Ascending aorta (tissue), 2 donors: ENCODE measurements at places on chromosomes 3 and 15. TPM values are rescaled to one million over a fixed set of nuclear protein-coding genes. Genes with fewer than 3 reads are reported as not detected.

The ROPN1 gene
- not detected for total RNA-seq

DNA sequence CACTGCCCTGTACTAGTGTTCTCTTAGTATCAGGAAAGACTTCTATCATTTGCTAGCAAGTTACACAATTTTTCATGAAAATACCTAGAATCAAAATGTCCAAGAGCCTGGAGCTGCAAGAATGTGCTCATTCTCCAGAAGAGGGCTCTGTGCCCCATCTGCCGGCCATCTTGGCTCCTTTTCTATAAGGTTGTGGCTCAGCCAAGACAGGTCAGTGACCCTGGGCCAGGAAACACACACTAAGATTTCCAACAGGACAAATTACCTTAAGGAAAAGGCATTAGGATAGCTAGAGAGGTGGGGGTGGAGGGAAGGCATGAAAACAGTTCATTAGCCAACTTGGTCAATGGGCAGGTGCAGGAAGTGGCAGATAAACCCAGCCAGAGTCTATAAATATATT lies 20.7 kb downstream of the TIMP4 start:
- no peak for DNase-seq

- DNase-seq, result no peak
Observed at GRCh38 chr3:121942116-121942786, 48.0 kb downstream of the SLC15A2 start.

GRCh38 chr3:147393261-147393942 lies 12.9 kb downstream of the ZIC4 start:
- DNase-seq, result no peak

DNA sequence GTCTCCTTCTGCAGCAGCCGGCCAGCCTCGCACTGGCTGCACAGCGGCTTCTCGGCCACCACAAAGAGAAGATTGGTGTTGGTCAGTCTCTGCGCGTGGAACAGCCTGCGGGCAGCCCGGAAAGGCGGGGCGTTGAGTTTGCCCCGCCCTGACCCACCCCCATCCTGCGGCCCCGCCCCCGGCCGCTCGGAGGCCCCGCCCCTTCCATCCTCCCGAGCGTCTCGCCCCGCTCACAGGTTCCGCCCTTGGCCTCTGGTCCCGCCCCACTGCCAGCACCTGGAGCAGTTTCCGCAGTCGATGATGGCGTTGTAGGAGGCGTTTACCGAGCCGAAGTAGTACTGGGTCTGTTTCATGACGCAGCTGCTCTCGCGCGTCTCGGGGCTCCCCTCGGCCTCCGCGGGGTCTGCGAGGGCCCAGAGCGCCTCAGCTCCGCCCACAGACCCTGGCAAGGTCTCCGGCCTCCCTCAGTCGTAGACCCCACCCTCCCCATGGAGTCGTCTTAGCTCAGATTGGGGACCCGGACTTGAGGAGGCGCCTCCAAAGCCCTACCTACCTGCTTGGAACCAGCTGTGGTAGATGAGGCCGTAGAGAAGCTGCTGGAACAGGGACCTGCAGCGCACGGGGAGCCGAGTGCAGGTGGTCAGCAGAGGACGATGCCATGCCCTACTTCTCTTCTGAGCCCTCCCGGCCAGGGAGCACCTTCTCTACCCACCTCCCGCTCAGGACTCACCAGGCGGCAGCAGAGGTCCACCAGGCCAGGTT lies 5.9 kb upstream of the TMEM115 start:
- DNase-seq, result peak; percentile 87

DNA sequence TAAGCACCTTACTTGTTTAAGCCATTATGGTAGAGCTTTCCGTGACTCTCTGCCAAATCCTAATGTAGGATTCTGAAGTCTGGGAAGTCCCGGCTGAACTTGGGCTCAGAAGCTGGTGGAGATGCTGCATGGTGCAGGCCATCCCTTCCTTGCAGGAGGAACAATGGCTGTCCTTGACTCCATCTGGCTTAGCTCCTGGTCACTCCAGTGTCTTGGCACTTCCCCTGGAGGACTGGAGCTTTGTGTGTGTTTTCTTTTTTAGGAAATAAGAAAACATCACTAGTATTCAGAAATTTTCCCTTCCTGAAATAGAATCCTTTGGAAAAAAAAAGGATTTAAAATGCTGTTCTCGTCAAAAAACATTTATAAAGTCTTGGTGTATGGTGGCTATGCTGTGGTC lies 209.3 kb upstream of the ROPN1 start:
- DNase-seq, result no peak

GRCh38 chr3:127814325-127814781 lies 8.0 kb downstream of the MGLL start:
- DNase-seq, result no peak

DNA sequence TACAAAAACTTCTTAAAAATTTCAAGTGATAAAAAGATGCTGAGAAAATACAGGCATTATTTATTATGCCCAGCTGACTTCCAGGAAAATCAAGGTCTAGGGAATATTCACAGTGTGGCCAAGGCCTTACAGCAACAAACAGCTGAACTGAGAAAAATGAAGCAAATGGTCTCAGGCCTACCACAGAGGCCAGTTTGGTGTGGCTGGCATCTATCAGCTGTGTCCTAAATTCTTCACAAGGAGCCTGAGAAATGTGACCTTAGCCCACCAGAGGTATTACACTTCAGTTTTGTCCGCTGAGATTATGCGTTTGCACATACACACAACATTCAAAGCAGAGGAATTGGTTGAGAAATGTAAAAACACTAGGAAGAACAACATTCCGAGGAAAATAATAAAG lies 77.4 kb downstream of the ANP32A start:
- no peak for DNase-seq

DNA sequence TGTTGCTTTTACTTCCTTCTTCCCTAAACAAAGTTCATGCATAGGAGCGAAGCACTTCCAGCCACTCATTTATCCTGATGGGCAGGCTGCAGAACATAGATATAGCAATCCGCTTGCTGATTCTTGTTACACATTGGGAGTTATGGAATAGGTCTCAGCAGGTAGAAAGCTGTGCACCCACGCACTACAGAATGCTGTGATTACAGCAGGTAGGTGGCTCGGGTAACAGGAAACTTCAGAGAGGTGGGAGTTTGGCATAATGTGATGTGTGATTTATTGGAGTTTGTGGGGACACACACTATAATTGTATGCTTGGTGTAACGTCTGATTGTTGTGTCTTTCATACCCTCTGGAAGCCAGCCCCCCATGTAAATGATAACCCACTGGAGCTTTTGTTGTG lies 99.2 kb upstream of the MEIS2 start:
- DNase-seq, result no peak

The TMEM266 gene
- total RNA-seq, result not detected

The SLC28A1 gene
- total RNA-seq, result not detected

DNA sequence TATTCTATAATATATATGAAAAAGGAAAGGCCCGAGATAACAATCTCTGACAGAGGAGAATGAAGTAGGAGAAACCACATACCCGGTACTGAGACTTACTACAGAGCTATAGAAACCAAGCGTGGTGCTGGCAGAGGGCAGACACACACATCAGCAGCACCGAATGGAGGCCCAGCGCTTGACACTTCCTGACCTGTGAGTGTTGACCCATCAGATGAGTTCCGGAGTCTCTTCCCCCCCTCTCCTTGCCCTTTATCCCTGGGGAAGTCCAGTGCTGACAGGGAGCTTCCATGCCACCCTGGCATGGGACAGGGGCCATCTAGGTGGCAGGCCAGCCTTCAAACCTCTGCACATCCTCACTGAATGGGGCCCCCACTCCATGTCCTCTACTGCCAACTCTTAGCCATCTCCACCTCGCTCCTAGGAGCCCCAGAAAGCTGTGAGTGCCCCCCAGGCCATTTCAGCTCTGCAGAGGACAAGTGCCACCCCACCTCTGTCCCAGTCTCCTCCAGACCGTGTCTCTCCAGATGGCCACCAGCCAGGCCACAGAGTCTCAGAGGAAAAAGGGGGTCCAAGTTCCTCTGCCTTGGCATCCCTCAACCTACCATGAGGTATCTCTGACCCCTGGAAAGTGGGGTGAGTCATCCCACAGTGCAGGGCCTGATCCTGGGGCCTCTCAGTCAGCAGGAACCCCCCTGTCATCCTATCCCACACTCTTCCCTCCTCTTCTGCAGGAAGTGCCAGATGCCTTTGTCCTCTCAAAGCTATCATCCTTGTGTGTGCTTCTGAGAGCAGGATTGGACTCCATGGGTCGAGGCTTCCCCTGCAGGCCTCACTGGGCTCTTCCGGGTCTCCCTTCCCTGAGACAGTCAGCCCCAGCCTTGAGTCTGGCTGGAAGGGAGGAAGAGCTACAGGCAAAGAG lies 116.5 kb upstream of the ALDH1A3 start:
- DNase-seq, result no peak

The CHDH gene
- 0.53 TPM for total RNA-seq

DNA sequence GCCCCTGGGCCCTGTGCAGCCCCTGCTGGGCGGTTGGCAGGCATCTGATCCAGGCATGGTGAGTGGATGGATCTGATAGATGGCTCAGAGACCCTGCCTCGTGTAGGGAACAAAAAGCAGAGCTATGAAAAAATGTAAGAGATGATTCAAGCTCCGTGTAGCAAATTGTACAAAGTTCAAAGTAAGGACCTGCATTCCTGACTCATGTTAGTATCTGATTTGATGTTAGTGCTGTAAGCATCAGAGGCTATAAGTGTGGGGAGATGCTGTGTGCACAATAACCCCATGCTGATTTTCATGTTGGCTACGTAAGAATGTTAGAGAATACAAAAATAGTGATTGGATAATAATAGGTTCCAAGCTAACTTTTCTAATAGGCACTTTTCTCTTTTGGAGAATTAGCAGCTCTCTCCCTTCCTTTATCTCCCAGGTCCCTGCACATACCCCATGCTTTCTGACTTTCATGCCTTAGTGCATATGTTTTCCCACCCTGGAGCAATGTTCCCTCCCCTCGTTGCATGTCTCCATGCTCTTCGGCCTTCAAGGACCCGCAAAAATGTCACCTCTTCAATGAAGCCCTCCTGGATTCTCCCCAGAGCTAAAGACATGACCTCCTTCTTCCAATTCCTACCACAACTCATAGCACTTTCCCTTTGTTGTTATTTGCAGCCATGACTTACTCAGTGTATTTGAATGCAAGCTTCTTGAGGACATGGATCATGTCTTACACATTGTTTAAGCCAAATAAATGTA lies 1.6 kb downstream of the CCR9 start:
- DNase-seq, result no peak

- no peak for DNase-seq
Observed at GRCh38 chr3:77040216-77040615, 317 bp downstream of the ROBO2 start.

DNA sequence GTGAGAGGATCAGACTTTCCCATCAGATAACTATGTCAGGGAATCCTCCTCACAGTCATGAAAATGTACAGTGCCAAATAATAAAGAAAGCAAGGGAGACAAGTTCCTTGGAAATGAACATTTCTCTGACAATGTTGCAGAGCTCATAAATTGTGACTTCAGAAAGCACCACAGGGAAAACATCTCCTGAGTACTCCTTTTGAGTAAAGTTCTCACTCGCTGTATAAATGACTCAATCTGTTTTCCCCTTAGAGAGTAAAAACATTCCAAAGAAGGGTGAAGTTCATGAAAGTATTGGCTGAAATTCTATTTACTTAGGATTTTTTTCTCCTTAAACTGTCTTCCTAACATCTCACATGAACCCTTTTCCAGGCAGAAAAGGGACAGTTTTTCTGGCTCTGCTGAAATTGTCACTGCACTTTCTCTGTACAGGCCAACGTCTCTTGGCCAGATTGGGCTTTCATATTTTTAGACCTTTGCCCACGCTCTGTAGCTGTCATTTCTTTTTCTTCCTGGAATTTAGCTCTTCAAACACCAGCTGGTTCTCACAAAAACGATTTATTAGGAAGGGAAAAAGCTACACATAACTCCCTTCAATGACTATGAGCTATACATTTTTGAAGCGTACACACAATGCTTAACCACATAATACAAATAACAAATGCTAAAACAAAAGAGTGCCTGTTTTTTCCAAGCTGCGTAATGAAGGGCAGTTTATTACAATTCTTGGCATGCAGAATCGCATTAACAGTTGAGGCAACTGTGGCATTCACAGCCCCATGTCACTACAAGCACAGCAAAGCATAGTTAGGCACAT lies 216.1 kb downstream of the ATP8B4 start:
- no peak for DNase-seq

The ECE2 gene
- total RNA-seq, result not detected

DNA sequence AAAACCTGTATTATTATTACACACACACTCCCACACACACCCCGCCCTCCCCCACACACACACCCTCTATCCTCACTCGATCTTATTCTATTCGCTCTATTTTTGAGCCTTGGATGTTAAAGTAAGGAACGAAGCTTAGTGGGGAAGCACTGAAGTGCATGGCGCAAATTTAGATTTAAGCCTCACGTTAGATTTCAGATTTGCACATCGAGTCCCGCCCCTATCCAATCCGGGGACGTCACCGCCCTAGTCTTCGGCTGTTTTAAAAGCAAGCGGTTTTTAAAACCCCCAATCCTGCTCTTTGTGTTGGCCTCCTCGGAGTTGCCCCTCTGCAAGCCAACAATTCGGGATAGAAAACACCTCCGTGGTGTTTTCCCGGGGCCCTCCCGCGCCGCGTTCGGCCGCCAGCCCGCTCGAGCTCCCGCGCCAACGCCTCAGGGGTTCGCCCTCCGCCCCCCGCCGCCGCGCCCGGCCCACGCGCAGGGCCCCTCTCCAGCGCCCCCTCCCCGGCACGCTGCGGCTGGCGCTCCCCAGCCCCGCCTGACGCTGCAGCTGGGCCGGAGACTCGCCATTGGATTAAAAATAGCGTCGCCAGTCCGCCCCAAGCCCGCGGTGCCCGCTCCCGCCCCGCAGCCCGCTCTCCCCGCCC lies at the start of gene USP13:
Gene USP13, plus strand, starts transcription at position 594 of the 649 bp plus-strand sequence. CDS start 186 bp downstream, outside the sequence.
- DNase-seq, result no peak

GRCh38 chr3:184850201-184850600 lies 38.2 kb downstream of the VPS8 start:
- DNase-seq, result no peak

DNA sequence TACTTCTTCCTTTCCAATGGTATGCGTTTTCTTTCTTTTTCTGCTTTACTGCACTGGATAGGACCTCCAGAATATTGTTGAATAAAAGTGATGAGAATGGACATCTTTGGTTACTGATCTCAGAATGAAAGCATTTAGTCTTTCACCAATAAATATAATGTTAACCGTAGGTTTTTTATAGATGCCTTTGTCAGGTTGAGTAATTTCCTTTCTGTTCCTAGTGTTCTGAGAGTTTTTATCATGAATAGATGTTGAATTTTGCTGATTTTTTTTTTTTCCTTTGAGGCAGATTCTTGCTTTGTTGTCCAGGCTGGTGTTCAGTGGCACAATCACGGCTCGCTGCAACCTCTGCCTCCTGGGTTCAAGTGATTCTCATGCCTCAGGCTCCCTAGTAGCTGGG lies 158.4 kb downstream of the KLHL25 start:
- no peak for DNase-seq

The HMCES gene
- 11.2 TPM for total RNA-seq

GRCh38 chr3:44942202-44942921 lies 33.6 kb downstream of the ZDHHC3 start:
- no peak for DNase-seq

GRCh38 chr3:135694142-135694541 lies 271.4 kb upstream of the PPP2R3A start:
- no peak for DNase-seq

DNA sequence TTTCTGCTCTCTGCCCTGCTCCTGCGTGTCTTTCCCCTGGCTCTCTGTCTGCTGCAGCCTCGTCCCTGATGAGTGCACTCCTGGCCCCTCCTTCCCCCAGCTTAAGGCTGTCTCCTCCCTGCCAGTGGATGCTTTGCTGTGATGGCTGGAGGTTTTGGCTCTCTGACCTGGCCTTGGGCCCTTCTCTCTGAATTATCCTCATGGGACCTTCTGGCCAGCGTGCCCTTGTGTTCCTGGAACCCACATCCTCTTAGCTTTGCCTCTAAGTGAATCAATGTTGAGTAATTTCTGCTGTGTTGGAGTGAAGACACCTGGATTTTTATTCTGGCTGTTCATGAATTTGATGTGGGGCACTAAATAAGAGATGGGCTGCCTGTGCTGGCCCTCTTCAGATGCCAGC lies 9.8 kb upstream of the TNFAIP8L3 start:
- peak; percentile 92 for DNase-seq
